Activated T-cell treated with anti-CD3 and anti-CD28 coated beads for 4 hours (primary cell): ENCODE measurements at places on chromosomes 1 and 21.

DNA sequence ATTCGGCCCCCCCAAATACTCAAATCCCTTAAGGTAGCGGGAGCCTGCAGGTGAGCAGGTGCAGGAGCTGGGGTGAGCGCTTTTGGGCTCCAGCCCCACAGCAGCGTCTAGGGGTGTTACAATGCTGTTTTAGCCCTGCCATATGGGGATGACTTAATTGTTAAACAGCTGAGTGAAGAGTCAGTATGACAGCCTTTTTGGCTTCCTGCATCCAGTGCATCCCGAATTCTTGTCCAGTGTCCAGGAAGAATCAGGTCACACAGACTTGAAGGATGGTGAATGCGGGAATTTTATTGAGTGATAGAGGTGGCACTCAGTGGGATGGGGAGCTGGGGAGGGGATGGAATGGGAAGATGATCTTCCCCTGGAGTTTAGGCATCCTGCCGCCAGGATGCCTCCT, 30.4 kb upstream of the HHAT start:
- DNase-seq = no peak

GRCh38 chr21:18409579-18409978, 6.0 kb upstream of the TMPRSS15 start:
- no peak for DNase-seq

GRCh38 chr1:217053676-217054075, 330.4 kb upstream of the ESRRG start:
- DNase-seq = no peak

- no peak for DNase-seq
These were observed 100.9 kb downstream of the DDX20 start for GRCh38 chr1:111856411-111857185.
